ENCODE measurements at places on chromosomes 7 and 10.
A peak's percentile ranks its signal among the peaks of the same experiment; 100 is the strongest.

DNA sequence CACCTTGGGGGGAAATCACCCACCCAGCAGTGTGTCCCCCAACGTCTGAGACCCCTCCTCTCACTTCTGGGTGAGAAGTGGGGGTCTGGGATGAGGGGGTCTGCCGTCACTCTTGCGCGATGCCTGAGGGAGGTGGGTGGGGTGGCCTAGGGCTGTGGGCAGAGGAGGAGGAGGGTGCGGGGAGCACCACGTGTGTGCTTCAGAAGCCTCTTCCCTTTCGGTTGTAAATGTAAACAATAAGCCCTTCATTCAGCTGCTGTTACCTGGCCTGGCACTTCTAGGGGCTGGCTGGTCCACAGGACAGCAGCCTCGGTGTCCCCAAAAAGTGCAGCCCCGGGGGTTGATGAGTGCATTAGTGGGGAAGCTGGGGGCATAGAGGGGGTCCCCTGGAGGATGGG is 1.3 kb downstream of the CLIP2 start:
- DNase-seq, result no peak

GRCh38 chr10:62038609-62039190 is 137.2 kb downstream of the ARID5B start:
- peak; percentile 77 for DNase-seq

DNA sequence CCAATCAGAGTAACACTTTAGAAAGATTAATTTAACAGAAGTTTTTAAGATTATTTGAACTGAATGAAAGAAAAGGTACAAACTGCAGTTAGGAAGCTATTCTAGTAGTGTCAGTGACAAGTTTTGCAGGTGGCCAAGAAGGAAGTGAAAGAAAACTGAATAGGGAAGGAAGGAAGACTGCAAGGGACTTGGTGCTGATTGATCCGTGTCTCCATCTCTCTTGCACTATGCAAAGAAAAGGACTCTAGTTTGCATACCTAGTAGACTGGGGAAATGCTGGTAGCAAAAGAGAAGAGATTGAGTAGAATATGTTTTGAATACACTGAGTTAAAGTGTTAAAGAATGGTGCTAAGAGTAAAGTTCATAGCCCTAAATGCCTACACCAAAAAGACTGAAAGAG is 33.0 kb downstream of the OR6V1 start:
- no peak for DNase-seq

- DNase-seq, result no peak
These were observed 21.1 kb downstream of the C7orf33 start for GRCh38 chr7:148611692-148612091.

DNA sequence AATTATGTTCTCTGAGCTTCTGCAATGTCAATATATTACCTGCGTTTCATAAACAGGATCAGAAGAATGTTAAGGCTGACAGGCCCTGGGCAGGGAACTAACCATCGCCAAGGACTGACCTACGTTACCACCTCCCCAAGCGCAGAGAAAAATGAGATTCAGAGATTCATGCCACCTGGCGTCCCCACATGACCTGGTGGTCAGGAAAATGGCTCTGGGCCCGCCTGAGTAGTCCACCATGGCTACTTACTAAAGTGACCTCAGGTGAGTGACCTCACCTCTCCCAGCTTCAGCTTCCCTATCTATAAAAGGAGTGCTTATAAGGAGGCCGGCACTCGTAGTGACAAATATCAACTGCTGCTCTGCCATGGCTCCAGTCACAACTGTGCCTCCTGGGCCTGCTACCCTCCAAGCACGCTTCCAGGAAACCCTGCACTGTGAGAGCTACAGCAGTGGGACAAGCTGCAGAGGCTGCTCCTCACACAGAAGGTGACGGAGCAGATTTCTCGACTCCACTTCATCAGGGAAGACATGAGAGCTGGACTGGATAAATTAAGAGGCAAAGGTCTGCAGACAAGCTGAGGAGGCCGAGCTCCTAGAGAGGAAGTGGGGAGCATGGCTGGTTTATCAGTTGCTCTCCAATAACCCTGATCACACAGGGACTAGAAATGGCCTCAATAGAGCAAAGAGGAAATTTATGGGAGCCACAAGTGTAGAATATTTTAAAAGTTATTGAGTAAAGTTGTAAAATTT is 103.0 kb downstream of the RNF216 start:
- no peak for DNase-seq

DNA sequence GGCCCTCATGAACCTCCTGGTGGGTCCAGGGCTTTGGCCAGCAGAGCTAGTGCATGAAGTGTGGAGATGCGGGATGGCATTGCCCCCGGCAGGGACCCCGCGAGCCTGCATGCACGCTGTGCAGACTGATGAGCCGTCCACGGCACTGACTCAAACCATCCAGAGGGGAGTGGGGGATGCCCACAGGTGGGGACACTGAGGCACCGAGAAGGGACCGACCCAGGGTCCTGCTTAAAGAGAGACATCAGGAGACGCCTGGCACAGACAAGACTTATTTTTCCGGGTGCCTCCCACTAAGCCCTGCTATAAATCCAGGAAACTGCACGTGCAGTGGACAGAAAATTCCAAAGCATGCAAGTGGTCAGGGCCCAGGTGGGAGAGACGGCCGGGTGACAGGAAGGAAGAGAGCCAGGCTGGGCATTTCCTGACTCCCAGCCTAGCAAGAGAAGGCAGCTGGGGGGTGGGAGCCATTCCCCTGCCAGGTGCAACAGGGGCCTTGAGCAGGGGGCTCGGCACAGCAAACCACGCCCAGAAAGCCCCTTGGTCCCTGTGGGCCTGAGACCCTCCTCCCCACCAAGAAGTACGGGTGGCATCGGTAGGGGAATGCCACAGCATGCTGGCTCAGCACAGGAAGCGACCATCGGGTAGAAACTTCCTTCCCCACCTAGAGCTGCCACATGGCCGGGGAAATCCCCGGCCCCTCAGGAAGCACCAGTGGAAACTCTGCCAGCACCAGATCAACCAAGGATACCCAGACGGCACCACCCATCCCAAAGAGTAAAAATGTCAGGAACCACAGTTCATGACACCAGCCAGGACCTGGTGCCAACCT is 91.5 kb downstream of the FOXL3 start:
- DNase-seq, result peak; percentile 30

DNA sequence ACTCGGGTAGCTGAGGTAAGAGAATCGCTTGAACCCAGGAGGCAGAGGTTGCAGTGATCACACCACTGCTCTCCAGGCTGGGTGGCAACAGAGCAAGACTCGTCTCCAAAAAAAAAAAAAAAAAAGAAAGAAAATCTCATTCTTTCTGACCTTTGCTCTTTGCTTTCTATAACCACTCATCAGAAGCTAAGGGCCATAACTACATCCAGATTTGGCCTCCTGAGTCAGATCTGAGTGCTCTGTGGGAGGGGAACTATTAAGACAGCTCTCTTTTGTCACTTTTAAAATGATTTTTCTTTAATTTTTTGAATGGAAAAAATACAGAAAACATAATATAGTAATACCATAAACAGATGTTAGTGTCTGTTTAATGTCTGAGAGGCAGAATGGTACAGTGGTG is 210.1 kb downstream of the KIAA1217 start:
- no peak for DNase-seq

DNA sequence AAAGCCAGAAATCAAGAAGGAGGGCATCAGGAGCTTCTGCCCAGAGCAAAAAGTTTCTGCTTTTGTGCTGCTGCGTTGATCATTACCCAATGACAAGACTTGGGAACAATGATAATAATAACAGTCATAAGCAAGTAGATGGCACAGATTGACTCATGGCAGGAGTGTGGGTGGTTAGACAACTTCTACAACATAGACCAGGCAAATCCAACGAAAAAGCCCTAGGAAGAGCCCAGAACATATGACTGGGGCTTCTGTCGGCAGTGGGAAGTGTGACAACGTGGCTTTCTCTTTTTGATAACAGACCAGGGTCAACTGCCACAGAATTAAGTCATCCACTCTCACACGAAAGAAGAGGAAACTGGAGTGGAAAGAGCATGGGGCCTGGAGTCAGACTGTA is 85.4 kb upstream of the TRIL start:
- no peak for DNase-seq

DNA sequence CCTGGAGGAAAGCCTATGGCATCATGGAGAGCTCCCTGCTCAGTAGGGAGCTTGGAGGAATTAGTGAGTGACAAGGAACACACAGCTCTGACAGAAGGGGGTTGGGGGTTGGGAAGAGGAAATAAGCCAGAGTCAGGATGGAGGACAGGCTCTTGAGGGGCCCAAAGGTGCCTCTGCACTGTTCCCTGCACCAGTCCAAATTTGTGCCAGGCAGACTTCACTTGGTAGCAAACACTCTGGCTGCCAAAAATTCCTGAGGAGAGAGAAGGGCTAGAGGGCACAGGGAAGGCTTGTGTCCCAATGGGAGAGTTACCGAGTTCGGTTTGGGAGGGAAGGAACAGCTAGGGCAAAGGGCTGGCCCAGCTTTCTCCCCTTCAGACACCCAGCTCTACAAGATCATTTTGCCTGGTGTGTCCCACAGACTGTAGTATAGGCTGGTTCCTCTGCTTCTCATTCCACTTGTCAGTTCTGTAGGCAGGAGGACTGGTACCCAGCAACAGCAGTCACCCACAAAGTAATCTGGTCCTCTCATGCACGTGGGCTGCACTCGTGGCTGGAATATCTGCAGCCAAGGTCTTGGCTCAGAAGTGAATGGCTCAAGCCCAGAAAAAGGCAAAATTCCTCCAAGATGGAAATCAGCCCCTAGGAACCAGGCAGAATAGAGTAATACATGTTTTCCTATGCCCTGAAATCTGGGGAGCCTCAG is 8.0 kb upstream of the KCNIP2 start:
- no peak for DNase-seq

DNA sequence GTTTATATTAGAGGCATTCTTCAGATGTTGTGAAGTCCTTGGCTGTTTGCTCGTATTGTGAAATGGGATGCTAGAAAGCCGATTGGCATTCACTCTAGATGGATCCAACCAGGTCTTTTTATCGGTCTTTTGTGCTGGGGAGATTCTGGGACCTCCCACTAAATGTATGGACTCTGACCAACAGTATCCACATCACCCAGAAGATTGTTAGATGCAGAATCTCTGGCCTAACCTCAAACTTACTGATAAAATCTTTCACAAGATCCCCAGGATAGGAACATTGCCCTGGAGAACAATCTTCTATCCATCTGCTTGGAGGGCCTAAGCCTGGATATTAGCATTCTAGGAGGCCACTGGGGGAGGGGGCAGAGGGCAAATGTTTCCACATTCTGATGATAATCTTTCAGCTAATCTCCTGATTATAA is 160.9 kb downstream of the PLXDC2 start:
- DNase-seq, result no peak

- DNase-seq, result no peak
These were observed 1016.4 kb upstream of the SORCS1 start for GRCh38 chr10:108180878-108181277.

GRCh38 chr10:104895981-104896380 is 254.9 kb downstream of the SORCS3 start:
- DNase-seq, result no peak

GRCh38 chr7:28297801-28298459 is 114.4 kb upstream of the CREB5 start:
- no peak for DNase-seq

DNA sequence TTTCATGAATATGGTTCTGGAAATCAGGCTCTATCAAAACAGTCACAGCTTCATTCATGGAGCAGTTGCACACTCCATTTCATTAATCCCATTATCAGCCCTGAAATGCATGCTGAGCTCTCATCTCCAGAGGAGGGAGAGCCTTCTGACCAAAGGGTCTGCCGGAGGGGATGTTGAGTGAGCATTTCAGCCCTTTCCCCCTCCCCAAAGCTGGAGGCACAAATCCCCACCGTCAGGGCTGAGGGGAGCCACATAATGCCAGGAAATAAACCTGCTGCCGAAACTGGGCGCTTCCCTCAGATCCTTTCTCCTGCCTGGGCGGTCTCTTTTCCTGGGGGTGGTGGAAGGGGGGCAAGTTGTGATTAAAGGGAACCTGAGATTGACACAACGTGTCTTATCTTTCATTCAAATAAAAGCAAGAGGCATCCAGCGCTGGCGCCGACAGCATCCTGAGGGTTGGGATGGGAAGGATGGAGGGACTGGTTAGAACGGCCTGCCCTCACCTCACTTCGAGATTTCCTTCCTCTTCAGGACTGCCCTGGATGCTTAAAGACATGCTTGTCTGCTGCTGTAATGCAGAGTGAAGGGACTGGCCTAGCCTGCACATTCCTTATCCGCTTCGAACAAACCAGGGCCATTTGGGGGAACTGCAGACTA is 71.6 kb downstream of the TLL2 start:
- no peak for DNase-seq

- no peak for DNase-seq
These were observed 985 bp upstream of the CYTH3 start for GRCh38 chr7:6273380-6273837.

DNA sequence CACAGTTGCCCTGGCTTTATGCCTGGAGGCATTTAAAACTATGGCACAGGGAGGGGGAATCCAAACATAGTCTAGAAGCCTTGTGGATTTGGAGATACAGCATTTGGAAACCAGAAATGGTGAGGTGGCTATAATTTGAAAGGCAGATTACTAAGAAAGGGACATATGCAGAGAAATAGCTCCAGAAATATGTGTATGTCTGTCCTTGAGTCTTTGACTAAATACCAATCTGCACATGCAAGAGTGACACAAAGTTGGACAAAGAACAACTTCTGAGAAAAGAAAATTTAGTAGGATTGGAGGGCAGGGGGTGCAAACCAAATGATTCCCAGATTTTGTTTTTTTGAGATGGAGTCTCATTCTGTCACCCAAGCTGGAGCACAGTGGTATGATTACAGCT is 229.6 kb downstream of the TMEM26 start:
- DNase-seq, result no peak

All from lower lobe of right lung (tissue), 2 donors.